CD4-positive, alpha-beta T cell treated with Interleukin-4 for 1 hour (primary cell): ENCODE measurements at places on chromosomes 1 and 21.

GRCh38 chr1:191839891-191840290 is 318.4 kb upstream of the RGS18 start:
- DNase-seq, result no peak

DNA sequence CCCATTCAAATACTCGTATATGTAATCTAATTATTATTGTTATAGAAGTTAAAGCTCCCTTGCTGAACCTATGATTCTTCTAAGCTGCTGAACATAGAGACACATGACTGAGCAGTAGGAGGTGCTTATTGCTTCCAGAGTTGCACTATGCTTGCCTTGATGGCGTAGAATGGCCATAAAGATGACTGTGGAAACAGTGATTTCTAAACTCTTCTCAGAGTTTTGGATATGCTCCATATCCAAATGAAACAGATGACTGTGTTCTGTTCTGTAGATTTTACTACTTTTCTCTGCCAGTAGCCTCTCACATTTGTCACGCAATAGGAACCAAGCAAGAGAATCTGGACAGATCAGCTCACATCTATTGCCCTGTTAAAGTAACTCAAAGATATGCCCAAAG is 88.1 kb upstream of the CACYBP start:
- no peak for DNase-seq

DNA sequence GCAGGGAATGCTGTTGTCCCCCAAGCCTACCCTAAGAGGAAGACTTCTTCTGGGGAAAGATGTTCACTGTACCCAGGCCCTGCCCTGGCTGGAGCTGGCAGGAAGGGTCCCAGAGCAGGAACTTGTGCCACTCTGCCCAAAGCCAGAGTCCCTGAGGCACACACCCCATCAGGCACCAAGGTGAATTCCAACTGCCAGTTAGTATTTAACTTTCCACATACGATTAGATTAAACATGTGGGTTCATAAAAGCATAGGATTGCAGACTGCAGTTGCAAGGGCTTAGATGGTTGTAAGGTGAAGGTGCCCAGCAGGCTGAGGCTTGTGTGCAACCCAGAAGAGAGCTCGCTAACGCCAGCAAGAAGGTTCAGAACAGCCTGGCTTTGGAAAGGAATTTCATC is at the start of gene KCNE2:
TSS of gene KCNE2 (plus strand) at position 274 of the 400 bp plus-strand sequence. CDS start 6,473 bp downstream, outside the sequence.
- no peak for DNase-seq

GRCh38 chr21:45875416-45875760 is 106.2 kb upstream of the COL6A1 start:
- no peak for DNase-seq
